ENCODE measurements at places on chromosomes 4 and X.

DNA sequence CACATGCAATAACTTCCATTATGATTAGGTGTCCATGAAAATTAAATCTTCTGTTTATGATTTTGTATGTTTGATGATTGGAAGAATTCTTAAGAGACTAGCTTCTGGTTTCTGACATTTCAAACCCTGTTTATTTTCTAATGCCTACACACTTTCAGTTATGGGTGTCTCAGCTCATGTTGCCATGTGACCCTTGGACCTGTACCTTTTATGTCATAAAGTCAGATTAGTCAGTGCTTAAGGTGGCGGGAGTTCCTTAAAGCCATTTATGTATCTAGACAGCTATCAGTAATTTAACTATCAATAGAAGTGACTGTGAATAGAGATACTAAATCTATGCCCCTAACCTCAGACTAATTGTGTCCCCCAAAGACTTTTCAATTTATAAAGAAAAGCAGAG is 155.6 kb downstream of the GBA3 start:
- no peak for DNase-seq

GRCh38 chrX:133776072-133776471 is 209.3 kb downstream of the GPC3 start:
- peak; percentile 20 for DNase-seq

DNA sequence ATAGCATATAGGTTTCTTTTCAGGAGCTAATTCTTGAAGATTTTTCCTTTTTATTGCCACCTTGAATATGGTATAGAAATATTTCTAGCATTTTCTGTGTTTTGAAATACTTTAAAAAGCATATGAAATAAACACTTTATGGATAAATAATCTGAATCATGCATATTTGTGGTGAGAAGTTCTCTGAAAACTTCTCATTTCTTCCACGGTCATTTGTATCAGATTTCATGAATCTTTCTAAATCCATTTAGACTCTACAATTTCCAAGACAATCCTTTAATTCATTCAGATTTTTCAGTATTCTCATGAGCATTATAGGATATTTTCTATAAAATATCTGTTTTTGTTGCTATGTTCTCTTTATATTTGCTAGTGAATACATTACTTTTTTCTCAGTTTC is 16.2 kb upstream of the CA5B start:
- no peak for DNase-seq

GRCh38 chrX:129721870-129722269 is 16.9 kb upstream of the XPNPEP2 start:
- no peak for DNase-seq

DNA sequence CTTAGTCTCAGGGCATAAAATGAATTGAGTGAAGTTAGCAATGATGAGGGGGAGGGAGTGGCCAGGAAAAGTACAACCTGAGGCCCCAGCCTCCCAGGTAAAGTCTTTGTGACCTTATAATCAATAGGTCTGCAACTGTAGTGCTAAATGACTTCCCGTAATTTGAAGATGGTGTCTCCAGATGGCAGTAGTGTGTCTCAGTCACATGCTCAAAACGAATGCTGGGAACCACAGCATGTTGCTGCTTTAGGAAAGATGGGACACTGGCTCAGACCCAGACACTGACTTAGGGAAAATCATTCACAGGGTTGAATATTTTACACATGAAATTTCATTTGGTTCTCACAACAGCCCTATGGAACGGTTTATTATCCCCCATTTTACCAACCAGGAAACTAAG is 10.3 kb downstream of the SRPX2 start:
- DNase-seq = peak; percentile 3

GRCh38 chr4:38090455-38091246 is 130.5 kb downstream of the PTTG2 start:
- DNase-seq = no peak

Measured in NCI-H1436 (cell line).